ENCODE measurements at places on chromosomes 13 and 19.

GRCh38 chr19:45860359-45861259 is 2.3 kb downstream of the SYMPK start:
- no peak for DNase-seq

DNA sequence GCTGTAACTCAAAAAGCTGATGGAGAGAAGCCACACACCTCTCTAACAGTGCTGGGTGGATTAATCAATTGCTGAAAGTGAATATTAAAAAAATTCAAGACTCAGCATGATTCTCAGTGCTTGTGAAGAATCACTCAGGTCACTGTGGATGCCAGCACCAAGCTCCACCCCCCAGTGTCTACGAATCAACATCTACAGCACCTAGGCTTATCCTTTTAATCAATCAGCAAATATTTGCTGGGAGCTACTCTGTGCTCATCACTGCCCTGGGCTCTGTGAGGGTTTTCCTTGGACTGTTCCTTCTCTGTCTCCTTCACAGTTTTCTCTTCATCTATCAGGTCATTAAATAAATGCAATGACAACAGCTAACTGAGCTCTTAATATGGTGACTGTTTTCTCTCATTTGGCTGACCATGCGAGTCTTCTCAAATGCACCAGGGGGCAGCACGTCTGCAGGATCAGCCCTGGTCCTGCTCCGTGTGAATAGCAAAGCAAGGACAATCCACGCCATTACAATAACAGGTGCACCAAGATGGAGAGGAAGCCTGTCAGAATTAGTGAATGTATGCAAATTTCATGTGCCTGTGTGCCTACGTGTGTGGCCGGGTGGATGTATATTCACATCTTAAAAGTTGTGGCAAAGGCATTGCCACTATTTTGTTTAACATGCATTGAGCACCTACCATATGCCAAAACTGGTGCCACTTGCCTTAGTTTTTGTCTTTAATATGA is 14.6 kb upstream of the C13orf42 start:
- DNase-seq, result peak; percentile 70

- no peak for DNase-seq
Observed at GRCh38 chr19:35117116-35117515, 1.5 kb downstream of the FXYD3 start.

- DNase-seq, result peak; percentile 100
Observed at GRCh38 chr19:54207983-54208783, 7.5 kb downstream of the RPS9 start.

- DNase-seq, result peak; percentile 1
Observed at GRCh38 chr13:91576590-91576989, 178.2 kb downstream of the GPC5 start.

Measured in cardiac fibroblast (primary cell).